ENCODE measurements at places on chromosomes 4 and X.

- DNase-seq = no peak
These were observed 12.2 kb downstream of the EGFL6 start for GRCh38 chrX:13581554-13581953.

GRCh38 chr4:1635464-1635863 lies 48.6 kb downstream of the FAM53A start:
- DNase-seq = no peak

GRCh38 chr4:184423003-184423686 lies 51.2 kb downstream of the IRF2 start:
- DNase-seq = no peak

GRCh38 chr4:55927803-55928437 lies 20.8 kb upstream of the CEP135 start:
- no peak for DNase-seq

Data from posterior vena cava (tissue), 2 donors.